ENCODE measurements at places on chromosomes 13 and 19.

GRCh38 chr13:77477299-77477848, 58.1 kb upstream of the SCEL start:
- no peak for DNase-seq

DNA sequence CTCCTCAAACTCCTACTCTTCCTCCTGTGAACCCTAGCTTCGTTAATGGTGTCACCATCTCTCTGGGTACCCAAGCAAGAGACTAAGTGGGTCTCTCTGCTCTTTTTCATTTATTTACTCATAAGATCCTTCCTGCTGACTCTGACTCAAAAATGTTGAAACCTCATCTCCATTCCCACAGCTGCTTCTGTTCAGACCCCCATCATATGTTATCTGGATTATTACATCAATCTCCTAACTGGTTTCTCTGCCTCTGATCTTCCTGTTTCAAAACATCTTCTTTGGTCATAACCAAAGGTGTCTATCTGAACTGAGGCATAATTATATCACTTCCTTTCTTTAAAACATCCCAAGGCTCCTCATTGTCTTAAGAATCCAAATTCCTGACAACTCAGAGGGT, 2.0 kb upstream of the MEDAG start:
- no peak for DNase-seq

GRCh38 chr13:44118881-44119280, 239.2 kb downstream of the LACC1 start:
- DNase-seq: no peak

- no peak for DNase-seq
These were observed 123.1 kb downstream of the RBM26 start for GRCh38 chr13:79282976-79283375.

DNA sequence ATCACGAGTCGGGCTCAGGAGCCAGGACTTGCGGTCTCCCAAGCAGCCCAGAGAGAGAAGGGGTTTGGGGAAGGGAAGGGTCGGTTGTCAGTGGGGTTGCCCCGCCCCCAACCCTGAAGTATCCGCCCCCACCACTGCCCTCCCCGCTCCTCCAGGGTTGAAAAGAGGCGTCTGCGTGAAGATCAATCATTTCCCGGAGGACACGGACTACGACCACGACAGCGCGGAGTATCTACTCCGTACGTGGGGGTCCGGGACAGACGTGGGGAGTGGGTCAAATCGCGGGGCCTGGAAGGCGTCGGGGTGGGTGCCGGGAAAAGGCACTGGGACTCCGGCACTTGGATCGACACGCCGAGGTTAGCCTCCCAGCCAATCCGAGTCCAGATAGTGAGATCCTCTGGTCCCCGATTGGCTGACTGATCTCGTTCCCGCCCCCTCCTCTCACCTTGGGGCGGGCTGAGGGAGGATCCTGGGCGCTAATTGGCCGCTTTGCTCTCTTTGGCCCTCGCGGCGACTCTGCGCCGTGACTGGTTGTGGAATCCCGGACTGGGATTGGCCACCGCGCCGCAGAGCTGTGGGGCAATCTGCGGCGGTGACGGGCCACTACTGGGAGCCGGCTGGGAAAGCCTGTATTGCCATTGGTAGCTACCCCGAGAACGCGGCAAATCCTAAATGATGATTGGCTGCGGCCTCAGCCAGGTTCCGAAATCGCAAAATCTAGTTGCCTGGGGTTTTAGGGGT, 13.3 kb upstream of the CACNG6 start:
- DNase-seq: no peak

DNA sequence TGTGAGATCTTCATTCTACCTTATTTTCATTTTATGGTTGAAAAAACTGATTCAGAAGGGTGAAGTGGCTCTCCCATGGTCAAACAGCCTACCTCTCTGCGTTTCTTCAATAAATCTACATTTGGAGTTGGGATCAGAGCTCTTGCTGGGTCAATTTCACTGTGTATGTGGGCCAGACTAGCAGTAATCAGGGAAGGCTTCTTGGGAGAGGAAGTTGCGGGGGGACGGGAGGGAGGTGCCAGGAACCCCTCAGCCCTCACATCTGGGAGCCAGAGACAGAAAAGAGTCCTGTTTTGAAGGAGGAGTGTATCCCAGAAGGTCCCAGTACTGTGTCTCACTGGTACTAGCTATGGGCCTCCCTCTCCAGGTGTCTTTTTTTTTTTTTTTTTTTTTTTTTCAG, 934 bp downstream of the KXD1 start:
- DNase-seq: no peak

DNA sequence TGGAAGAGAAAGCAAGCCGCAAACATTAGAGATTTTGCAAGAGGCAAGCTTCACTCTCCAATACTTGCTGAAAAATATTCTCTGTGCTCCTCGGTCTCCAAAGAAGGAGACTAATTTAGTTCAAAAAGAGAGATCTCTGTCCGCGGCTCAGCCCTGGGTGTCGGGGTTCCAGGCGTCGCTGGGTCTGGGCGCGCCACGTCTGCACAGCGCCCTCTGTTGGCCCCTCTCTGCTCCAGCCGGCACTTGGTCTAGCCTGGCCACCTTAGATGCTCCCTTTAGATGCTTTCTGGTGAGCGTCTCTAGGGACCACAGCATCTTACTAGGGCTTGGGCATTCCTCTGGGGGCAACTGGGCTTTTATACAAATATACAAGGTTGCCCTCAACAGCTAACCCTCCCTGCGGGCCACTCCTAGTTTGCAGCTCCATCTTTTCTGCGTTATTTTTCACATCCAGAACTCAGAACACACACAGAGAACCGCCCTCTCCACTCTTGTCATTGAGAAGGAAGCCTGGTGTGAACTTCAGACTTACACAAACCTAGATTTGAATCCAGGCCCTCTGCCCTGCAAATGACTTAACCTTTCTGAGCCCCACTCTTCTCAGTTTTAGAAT, 78.3 kb downstream of the CYSLTR2 start:
- no peak for DNase-seq

GRCh38 chr13:32031815-32032370, 319 bp downstream of the FRY start:
- DNase-seq: no peak

DNA sequence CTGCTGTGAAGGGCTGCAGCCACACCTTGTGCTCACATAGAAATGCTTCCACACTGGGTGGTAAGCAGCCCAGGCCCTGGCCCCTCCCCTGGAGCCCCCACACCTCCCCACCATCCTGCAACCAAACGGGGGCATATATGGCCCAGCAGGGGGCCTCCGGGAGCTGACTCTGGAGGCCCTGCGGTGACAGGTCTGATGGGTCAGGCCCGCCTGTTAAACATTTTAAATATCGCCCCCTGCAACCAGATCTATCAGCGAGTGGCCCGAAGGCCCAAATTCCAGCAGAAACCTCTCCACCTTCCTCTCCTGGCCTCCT, 48.0 kb upstream of the KATNAL1 start:
- DNase-seq: no peak

- DNase-seq: no peak
These were observed 86.6 kb downstream of the TNFRSF19 start for GRCh38 chr13:23656637-23657371.
